Cardiac fibroblast (primary cell): ENCODE measurements at places on chromosomes 1 and 21.

GRCh38 chr21:38875694-38876492 lies 70.2 kb downstream of the ETS2 start:
- peak; percentile 67 for DNase-seq

GRCh38 chr1:244231572-244232315 lies 180.7 kb downstream of the ZBTB18 start:
- peak; percentile 29 for DNase-seq

DNA sequence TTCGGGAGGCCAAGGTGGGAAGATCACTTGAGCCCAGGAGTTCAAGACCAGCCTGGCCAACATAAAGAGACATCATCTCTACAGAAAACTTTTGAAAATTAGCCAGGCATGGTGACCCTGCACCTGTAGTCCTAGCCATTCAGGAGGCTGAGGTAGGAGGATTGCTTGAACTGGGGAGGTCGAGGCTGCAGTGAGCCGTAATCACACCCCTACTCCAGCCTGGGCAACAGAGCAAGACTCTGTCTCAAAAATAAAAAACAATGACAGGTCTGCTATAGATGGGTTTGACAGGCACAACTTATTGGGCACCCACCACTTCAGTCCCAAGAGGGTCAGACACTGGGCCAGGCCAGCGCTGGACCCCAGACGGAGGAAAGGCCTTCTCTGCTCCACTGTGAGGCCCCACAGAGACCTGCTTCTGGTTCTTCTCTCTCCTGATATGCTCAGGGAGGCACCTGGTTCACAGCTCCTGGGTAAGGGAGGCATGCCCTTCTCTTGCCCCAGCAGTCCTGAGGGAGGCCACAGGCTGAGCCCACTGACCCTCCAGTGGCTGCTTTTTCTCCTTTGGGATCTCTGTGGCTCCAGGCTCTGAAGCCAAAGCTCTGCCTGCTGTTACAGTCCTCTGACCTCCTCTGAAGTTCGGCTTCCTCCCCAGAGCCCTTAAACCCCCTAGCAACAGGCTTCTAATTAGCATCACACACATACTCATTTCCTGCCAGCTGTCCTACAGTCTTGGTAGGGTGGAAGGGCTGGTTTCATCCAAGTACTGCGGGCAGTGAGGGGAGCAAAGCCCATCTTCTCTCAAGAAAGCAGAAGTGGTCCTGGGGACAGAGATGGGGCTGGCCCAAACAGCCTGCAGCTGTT lies 14.4 kb downstream of the S100A16 start:
- peak; percentile 82 for DNase-seq

DNA sequence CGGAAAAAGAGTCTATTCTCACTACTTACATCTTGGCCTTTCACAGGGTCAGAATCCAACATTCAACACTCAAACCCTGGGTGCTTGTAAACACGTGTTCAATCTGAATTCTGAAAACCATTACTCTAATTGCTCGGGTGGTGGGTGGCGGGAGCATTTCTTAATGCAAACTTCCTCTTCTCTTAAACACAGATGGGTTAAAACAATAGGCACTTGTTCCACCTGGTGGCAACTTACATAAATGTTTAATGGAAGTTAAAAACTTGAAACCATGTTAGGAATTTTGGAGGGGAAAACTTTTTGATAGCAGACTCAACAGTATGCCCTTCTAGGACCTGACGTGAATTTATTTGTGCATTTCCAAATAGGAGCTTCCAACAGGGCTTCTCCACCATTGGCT lies 23.4 kb upstream of the TDRD10 start:
- peak; percentile 64 for DNase-seq

- DNase-seq = no peak
Observed at GRCh38 chr1:30623431-30623830, 100.0 kb downstream of the MATN1 start.

GRCh38 chr1:19409477-19410341 lies 75.6 kb downstream of the CAPZB start:
- no peak for DNase-seq

DNA sequence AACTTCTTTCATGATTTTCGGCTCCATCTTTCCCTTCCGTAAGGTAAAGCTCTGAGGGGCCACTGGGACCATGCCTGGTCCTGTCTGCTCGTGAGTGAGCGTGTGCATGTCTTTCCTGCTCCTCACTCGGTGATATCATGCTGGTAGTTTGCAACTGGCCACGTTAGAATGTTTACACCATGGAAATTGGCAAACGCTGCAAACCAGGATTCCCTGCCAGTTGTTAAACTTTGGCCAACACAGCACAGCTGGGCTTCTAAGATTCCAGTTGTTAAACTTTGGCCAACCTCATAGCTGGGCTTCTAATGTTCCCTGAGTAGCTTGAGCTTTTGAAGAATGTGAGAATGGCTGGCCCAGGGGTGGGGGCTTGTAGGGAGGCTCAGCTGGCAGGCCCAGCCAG lies 68.0 kb upstream of the ACTL8 start:
- peak; percentile 17 for DNase-seq

GRCh38 chr1:31712630-31713029 lies 8.8 kb upstream of the COL16A1 start:
- DNase-seq = peak; percentile 92

GRCh38 chr1:220511179-220511578 lies 16.8 kb upstream of the MARK1 start:
- DNase-seq = no peak

GRCh38 chr1:64496606-64497005 lies 26.7 kb downstream of the CACHD1 start:
- DNase-seq = no peak

- DNase-seq = peak; percentile 68
Observed at GRCh38 chr1:109793486-109794318, 30.0 kb upstream of the EPS8L3 start.

GRCh38 chr21:42555756-42556438 lies 42.2 kb downstream of the SLC37A1 start:
- no peak for DNase-seq

DNA sequence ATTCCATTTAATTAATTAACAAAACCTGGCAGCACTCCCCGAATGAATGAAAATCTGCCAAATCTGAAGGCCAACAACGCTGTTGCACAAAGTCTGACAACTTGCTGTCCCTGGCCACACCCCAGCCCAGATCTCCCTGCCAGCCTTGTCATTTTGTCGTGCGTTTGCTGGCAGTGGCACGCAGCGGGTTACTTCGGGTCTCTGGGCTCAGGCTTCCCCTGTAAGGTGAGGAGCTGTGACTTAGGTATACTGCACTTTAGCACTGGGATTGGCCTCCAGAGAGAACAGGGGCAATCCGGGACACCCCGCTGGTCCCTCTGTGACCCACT lies 34.3 kb upstream of the SIM2 start:
- no peak for DNase-seq

GRCh38 chr1:4702932-4703331 lies 48.5 kb downstream of the AJAP1 start:
- DNase-seq = no peak

DNA sequence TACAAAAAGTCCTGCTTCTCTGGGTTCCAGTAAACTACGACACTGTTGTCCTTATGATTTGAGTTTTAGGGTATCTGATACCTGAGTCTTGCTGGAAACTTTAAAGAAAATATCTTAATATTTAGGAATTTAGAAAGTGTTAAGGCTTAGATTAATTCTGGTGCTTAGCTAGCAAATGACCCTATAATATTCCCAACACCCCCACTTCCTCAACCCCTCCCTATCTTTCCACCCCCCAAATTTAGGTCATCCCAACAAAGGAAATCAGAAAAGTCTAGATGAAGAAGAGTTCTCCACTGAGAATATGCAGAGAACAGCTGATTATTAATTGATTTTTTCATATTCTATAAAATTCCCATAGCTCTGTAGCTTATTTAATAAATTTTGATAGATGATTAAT lies 11.7 kb downstream of the STX12 start:
- no peak for DNase-seq
